ENCODE measurements at places on chromosomes 6 and 20. TPM values are rescaled to one million over a fixed set of nuclear protein-coding genes. Genes with fewer than 3 reads are reported as not detected.

The GCNT2 gene
- total RNA-seq, result 3.1 TPM

The PCK1 gene
- 8.4 TPM for total RNA-seq

The ZGPAT gene
- total RNA-seq, result 6.8 TPM

The TFAP2D gene
- not detected for total RNA-seq

The KHDRBS2 gene
- under 0.01 TPM for total RNA-seq

The SCUBE3 gene
- 0.52 TPM for total RNA-seq

The GGT7 gene
- total RNA-seq, result 2.6 TPM

The RAB44 gene
- total RNA-seq, result not detected
